Heart left ventricle (tissue), 16 donors: ENCODE measurements at places on chromosomes 6 and 20. TPM values are rescaled to one million over a fixed set of nuclear protein-coding genes. Genes with fewer than 3 reads are reported as not detected.

Gene TAGAP
- polyA plus RNA-seq, result 0.23 TPM

DNA sequence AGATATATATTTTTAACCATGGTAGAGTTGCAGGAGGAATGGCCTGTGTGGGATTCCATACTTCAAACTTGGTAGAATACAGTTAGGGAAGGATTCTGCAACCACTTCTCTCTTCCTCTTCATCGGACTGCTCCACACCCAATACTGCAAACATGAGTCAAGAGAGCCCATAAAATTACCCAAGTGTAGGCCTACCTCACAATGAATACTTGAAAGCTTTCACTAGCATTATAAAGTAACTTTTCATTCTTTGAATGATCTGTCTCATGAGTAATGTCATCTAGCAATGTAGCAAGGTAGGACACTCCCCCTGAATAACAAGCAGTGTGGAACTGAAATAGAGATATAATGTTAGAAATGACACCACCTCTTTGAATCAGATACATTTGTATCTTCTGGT is 79.4 kb downstream of the FOXC1 start:
- no peak for DNase-seq

Gene PLA2G7
- 0.26 TPM for polyA plus RNA-seq

Gene GINM1
- 48.5 TPM for polyA plus RNA-seq

- DNase-seq, result no peak
These were observed 1.9 kb upstream of the GID8 start for GRCh38 chr20:62935968-62936585.

- DNase-seq, result no peak
These were observed 79.4 kb downstream of the ZDHHC14 start for GRCh38 chr6:157460182-157460999.

GRCh38 chr20:39452583-39453340 is 490.6 kb downstream of the DHX35 start:
- DNase-seq, result no peak

Gene NECAB3
- polyA plus RNA-seq, result 67.2 TPM

DNA sequence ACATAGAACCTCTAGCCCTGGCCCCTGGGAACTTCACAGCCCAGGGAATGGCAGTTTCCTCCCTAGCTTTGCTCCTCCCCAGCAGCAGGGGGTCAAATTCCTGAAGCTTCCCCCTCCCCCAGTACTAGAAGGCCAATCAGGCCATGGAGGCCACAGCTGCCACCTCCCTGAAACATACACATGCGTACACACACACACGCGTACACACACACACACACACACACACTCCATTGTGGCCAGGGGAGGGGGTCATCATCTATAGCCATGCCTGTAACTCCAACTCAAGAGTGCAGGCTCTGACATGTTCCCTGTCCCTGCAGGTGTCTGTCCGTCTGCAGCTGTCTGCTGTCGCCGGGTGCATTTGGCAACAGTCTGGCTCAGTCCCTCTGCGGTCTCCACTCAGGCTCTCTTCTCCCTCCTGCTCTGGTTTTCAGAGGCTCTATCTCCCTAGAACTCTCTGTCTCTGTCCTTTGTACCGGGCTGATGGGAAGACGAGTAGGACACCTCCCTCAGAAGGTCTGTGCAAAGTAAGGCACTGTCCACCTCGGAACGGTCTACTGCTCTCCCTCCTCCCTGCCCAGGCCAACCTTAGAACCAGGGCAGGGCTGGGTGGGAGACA is 1.4 kb downstream of the LRFN2 start:
- no peak for DNase-seq
